ENCODE measurements at places on chromosomes 5 and 9.

- no peak for DNase-seq
Observed at GRCh38 chr5:151255621-151256286, 2.8 kb downstream of the GM2A start.

- DNase-seq: no peak
Observed at GRCh38 chr5:171433982-171434676, 14.7 kb downstream of the FGF18 start.

- no peak for DNase-seq
Observed at GRCh38 chr9:99030092-99030511, 74.8 kb upstream of the TGFBR1 start.

- DNase-seq: no peak
Observed at GRCh38 chr5:95026718-95027117, 258.2 kb downstream of the MCTP1 start.

DNA sequence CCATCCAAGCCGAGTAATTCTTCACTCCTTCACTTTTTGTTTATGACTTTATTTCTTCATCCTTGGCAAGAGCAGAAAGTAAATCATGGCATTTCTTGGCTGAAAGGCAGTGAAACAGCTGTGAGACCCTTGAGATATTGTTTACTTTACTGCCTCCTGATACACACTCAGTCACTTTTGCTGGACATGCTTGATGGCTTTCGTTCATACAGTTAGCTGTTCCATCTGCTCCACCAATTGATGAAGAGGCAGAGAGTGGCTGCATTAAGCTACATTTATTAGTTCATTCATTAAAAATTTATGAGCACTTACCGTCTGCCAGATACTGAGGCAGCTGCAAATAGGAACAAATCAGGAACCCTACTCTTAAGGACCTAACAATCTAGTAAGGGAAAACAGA lies 184.4 kb upstream of the OR13F1 start:
- no peak for DNase-seq

GRCh38 chr5:10421896-10422691 lies 19.6 kb upstream of the ROPN1L start:
- DNase-seq: no peak

DNA sequence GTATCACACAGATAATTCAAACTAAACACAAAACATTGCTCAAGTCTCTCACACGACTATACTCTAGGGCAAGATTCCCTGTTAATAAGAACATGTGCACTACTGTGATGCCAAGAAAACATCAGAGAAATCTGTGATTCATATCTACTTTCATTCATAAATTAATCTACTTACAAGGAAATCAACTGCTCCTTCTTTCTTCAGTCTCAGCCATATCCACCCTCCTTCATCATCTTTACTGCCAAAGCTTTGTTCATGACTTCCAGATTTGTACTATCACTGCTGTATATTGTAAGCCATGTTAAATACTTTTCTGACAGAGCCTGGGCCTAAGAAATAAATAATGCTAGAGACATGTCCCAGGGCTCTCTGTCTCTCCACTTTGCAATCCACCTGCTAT lies 35.1 kb downstream of the CTNNAL1 start:
- no peak for DNase-seq

DNA sequence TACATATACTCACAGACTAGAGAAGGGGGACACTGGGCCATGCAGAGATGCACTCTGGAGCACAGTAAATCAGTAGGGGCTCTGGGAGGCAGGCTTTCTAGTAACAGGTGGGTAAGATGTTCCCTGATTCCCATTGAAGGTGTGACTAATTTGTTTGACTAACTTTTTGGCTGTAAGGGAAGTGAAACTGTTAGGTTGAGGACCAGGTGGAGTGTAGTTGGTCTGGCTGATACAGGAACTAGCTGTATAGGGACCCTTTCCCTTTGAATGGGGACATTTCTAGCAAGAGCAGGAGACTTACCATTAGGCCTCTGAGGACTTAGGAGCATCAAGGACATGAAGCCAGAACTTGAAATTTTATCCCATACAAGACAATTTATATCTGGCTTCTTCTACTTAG lies 989.6 kb upstream of the COX7C start:
- DNase-seq: no peak

GRCh38 chr9:106310782-106311181 lies 552.2 kb upstream of the ZNF462 start:
- no peak for DNase-seq

DNA sequence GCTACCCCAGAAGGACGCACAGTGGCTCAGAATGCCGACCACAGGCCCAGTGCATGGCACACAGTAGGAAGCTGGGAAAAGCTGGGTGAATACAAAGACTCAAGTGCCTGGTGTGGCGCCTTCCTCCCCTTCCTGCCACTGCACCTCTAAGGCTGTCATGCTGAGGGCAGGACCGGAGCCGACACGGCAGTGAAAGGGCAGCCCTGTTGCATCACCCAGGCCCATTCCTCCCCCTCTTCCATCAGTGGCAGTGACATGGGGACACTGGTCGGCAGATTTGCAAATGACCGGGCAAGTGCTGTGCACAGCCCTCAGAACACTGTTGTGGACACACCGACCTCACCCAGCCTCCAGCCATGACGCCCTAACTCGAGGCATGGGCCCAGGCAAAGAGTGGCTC lies 84.0 kb downstream of the STK10 start:
- no peak for DNase-seq

DNA sequence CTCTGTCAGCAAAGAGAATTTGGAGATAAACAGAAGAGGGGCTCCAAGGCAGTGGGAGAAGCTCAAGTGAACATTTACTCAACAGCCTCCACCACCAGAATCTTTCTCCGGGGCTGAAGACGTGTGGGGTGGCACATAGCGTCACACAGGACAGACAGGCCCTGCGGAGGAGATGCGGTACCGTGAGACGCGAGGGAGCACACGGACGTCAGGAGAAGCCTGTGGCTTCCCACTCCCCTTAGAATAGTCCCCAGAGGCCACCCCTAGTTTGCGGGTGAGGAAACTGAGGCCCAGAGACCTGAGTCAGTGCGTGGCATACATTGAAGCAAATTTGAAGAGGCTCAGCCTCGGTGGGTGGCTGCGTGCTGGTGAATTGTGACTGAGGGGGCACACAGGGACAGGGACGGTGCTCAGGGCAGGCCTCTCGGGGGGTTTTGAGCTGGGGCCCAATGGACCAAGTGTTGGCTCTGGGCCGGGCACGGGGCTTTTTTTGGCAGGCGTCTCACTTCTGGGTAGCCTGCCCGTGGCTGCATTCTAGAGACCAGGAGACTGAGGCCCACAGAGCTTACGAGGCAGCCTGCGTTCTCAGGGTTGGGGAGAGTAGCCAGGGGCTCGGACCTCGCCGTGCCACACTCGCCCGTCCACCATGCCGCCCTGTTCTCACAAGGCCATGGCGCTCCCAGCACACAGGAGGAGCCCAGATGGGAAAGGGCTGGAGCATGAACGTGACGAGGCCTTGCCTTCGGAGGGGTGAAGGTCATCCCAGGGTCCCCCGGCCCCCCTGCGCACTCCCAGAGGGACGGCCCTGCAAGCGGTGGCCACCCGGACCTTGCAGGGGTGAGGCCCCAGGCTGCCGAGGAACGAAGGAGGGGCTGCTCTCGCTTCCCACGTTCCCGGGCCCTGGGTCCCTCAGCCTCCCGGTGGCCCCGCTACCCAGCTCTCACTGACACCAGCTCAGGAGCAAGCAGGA lies 220.6 kb downstream of the C9orf50 start:
- no peak for DNase-seq

DNA sequence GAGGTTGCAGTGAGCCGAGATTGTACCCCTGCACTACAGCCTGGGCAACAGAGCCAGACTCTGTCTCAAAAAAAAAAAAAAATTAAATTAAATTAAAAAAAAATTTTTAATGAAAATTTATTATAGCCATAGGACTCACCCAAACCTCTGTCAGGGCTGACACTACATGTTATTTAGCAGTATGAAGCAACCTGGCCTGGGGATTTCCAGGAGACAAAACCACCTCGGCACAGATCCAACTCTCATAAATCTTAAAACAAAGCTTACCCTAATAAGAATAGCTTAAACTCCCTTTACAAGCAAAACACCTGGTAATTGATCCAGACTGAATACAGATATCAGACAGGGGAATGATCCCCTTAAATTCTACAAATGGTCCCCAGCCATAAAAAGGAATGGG lies 38.4 kb downstream of the PPP1R2B start:
- no peak for DNase-seq

GRCh38 chr5:118604106-118604505 lies 384.2 kb downstream of the DTWD2 start:
- DNase-seq: no peak

DNA sequence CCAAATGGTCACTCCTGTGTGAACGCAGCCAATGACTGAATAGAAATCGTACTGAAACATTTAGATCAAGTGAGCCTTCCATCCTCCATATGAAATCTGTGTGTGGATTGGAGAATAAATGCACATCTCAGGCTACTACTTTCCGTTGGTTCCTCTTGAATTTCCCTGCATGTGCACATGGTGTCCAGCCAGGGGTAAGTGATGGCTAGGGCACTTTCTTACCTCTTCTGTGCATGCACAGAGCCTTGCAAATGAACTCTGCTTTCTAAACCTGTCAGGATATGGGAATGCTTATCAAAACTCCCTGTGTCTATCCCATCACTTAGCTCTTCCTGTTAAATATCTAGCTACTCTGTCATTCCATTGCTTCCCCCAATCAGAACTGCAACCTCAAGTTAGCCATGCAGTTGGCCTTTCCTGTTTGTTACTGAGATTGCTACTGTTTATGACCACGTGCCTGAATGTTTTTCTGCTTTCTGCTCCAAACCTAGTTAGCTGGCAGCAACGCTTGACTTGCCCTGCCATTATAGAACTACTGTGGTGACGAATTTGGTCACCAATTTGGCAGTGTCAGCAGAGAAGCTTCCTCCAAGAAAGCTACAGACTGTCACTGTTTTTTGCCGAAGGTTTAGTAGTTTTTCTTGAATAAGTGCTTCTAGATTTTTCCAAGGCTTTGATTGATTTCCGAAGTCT lies 661.6 kb downstream of the LRRC70 start:
- DNase-seq: no peak

DNA sequence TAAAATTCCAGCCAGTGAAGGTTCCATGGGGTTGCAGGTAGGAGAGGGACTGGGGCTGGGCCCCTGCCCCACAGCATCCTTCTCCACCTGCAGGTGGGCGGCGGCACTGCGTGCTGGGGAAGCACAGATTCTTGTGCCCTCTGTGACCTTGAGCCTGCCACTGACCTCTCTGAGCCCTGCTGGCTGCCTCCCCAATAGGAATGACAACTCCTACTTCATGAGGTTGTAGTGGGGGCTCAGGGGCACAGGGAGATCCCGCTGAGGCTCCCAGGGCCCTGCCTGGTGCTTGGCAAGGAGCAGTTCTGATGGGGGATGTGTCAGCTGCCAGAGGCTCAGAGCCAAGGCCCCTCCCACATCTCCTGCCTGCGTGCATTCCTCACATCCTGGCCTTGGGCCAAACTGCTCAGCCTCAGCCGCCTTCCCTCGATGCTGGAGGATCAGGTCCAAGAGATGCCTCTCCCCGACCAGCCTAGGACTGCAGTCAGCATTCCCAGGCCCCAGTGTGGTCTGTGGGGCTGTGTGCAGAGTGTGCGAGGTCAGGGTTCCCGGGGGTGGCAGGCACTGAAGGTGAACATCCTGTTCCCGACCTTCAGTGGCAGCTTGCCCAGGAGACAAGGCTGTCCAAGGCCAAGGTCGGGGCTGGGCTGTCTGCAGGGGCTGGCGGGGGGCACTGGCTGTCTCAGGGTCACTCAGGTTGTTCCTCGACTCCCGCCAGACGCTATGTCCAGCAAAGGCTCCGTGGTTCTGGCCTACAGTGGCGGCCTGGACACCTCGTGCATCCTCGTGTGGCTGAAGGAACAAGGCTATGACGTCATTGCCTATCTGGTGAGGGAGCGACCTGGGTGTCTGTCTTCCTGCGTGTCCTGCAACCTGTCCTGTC lies 7.0 kb downstream of the ASS1 start:
- DNase-seq: no peak

GRCh38 chr5:89343666-89344065 lies 460.7 kb upstream of the MEF2C start:
- no peak for DNase-seq

DNA sequence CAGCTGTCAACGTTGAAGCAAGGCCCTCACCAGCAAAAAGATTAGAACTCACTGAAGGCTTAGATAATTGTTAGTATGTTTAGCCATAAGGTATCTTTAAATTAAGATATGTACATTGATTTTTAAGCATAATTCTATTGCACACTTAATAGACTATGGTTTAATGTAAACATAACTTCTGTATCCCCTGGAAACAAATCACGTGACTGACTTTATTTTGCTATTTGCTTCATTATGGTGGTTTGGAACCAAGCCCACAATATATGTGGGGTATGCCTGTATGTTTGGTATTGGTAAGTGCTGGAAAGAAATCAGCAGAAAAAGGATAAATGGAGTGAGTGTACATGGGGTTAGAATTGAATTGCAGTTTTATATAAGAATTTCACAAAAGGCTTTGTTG lies 111.9 kb downstream of the NMUR2 start:
- no peak for DNase-seq

GRCh38 chr9:117672369-117672768 lies 31.8 kb upstream of the TLR4 start:
- DNase-seq: no peak

DNA sequence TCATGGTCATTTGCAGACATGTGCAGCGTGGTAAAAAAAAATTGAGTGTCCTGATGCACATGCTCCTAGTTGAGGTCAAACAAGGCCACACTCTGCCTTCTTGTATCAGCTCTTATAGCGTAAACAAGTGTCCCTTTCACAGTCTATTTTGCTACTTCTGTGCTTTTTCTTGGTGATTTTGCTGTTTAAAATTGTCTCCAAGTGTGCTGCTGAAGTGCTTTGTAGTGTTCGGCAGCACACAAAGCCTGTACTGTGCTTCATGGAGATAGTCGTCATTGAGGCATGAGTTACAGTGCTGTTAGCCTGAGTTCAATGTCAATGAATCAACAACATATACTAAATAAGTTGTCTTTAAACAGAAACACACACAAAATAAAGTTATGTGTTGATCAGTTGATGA lies 690.4 kb upstream of the MEF2C start:
- no peak for DNase-seq

DNA sequence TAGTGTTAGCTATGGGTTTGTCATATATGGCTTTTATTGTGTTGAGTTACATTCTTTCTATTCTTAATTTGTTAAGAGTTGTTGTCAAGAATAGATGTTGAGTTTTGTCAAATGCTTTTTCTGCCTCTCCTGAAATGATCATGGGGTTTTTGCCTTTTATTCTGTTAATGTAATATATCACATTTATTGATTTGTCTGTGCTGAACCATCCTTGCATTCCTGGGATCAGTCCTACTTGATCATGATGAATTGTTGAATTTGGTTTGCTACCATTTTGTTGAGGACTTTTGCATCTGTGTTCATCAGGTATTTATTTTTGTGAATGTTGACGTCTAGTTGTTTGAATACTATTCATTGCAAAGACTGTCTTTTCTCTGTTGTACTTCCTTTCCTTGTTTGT lies 23.9 kb downstream of the RIC1 start:
- DNase-seq: no peak

All from activated T-cell treated with anti-CD3 and anti-CD28 coated beads, Interleukin-2, amount 50 U/mL, for 48 hours (primary cell).